ENCODE measurements at places on chromosomes 6 and 20.

- no peak for DNase-seq
Measured at GRCh38 chr6:136955123-136955522, 33.0 kb downstream of the SLC35D3 start.

DNA sequence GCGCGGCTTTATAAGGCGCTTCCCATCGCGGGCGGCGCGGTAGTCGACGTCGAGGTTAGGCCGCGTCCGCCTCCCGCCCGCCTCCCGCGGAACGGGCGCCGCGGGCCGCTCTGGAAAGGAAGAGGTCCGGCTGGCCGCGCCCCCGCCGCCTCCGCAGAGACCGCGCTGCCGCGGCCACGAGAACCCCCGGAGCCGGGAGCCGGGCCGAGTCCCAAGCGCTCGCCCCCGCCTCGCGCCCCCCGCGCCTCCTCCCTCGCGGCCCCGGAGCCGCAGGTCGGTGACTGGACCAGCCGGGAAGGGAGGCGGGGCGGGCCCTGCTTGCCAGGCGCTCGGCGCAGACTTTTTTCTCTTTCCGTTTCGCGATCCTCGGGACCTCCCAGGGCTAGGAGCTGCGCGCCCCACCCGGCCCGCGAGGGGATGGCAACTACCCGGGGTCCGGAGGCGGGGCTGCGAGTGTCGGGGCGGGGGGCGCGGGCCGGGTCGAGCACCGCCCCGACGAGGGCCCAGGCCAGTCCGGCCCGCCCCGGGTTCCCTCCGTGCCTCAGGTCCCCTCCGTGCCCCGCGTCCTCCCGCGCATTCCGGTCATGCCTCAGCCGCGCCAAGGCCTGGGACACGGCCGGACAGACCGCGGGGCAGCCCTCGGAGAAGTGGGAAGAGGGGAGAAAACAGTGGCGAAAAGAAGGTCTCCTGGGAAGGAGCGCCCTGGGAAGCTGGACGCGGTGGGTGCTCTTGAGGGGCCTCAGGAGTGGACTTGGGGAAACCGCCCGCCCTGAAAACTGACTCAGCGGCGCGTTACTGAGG lies 417 bp upstream of the PXDC1 start:
- DNase-seq, result no peak

- DNase-seq, result no peak
Measured at GRCh38 chr20:710780-711450, 35.3 kb upstream of the SCRT2 start.

DNA sequence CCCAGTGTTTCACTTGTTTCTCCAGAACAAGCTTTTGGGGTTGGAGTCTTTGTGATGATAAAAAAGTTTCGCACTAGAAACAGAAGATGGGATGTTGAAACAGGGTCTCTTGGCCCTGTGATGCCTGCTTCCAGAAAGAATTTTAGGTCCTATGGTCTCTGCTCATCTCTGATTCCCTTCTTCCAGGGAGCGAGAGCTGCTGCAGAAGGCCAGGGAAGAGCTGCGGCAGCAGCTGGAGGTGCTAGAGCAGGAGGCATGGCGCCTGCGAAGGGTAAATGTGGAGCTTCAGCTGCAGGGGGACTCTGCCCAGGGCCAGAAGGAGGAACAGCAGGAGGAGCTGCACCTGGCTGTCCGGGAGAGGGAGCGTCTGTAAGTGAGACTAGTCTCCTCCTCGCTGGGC lies 18.3 kb downstream of the CEP250 start:
- DNase-seq, result no peak

DNA sequence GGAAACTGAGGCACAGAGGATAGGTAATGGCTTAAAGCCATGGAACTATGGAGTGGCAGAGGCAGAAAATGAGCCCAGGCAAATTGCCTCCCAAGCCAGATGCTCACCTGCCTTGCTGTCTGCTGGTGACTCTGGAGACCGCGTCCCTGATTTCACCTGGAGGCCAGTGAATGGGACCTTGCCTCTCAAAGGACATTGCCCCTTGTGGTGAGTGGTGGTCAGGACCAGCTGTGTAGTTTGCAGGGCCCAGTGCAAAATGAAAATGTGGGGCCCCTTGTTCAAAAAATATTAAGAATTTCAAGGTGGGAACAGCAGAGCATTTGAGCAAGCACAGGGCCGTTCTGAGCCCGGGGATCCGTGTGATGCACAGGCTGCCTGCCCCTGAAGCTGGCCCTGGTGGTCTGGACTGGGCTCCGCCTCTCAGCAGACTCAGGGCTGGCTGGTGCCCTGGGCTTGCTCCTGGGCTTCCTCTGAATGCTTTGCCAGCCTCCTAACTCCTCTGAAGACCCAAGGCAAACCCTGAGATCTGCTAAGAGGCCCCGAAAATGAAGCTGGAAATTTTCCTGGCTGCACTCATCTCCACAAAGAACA lies 19.8 kb upstream of the KCNG1 start:
- DNase-seq, result no peak

- no peak for DNase-seq
Measured at GRCh38 chr20:61941721-61942405, 123.8 kb downstream of the TAF4 start.

DNA sequence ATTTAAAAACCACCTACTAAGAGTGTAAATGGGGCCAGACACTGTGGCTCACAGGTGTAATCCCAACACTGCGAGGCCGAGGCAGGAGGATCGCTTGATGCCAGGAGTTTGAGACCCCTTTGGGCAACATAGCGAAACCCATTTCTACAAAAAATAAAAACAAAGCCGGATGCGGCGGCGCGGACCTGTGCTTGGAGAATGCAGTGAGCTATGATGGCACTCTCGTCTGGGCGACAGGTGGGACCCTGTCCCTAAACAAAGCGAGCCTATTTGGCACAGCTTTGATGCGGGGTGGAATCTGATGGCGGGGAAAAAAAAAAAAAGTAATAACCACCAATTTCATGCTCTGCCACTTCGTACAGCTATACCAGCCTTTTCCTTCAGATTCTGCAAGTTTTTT lies 1.1 kb downstream of the TCP1 start:
- DNase-seq, result no peak

DNA sequence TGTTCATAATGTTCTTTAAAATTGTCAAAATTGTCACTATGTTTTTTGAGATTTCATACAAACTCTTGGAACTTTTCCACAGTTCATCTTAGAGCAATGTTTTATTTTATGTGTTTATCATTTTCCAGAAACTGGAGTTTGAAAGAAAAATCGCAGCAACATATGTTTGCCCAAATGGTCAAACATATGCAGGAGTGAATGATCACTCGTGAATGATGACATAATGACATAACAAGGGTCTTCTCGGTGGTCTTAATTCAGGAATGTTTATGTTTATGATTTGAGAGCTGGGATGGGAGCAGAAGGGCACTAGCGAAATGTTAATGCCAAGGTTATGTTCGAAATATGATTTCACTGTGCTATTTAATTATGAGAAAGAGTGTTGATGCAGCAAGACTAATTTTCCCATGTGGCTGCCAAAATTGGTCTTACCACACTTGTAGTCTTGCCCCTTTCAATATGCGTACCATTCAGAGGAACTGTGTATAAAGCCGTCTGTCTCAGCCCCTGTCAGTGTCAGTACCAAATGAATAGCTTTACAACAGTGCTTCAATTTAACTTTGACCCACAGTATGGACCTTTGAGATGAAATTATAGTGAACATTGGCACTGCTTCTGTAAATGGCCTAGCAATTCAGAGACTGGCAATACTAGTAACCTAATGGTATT lies 152.3 kb downstream of the CARMIL1 start:
- peak; percentile 18 for DNase-seq

GRCh38 chr6:24574809-24575208 lies 71.2 kb downstream of the KIAA0319 start:
- peak; percentile 63 for DNase-seq

DNA sequence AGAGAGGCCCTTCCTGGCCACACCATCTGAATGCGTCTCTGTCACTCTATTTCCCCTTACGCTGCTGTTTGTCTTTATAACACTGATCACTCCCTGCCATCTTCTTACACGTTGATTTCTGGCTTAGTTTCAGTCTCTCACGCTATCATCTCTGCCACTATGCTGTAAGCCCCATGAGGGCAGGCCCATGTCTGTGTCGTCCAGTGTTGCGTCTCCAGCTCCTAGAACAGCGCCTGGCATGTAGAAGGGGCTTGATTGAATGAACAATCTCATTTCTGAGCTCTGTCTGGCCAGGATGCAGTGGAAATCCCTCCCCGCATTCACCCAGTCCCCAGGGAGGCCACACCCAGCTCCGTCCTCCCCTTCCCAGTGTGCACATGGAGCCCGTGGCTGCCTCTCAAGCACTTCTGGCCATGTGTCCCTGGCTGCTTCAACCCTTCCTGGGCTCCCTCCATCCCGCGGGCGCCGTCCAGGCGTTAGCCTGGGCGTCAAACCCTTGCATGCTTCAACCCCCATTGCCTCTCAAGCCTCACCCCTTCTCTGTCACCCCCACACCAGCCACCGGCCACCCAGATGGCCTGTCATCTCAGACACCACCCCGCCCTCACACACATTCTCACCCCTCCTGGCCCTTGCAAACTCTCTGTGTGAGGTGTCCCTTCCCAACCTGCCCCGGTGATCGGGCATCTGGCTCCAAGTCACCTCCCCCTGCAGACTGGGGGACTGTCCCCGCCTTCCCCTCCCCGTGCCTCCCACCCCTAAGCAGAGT lies 71.1 kb downstream of the SRC start:
- no peak for DNase-seq

DNA sequence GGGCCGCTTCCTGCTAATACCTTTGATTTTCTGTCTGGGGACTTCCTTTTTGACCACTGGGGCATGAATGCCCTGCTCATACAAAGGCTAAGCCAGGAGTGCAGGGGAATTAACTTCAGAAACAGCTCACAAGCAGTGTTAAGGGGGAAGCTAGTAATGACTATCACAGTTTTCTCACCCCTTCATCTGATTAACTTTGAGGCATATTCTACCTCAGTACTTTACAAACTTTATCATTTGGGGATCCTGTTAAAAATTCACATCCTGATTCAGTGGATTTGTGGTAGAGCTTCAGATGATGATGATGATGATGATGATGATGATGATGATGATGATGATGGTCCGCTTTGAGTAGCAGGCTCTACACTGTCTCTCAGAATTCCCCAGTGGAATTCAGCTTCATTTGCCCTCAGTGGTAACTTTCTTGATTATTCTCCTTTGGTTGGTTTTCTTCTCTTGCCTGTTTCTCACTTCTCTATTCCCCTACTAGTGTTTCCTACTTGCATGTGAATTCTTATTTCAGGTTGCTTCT lies 78.4 kb upstream of the TMEM170B start:
- peak; percentile 78 for DNase-seq

DNA sequence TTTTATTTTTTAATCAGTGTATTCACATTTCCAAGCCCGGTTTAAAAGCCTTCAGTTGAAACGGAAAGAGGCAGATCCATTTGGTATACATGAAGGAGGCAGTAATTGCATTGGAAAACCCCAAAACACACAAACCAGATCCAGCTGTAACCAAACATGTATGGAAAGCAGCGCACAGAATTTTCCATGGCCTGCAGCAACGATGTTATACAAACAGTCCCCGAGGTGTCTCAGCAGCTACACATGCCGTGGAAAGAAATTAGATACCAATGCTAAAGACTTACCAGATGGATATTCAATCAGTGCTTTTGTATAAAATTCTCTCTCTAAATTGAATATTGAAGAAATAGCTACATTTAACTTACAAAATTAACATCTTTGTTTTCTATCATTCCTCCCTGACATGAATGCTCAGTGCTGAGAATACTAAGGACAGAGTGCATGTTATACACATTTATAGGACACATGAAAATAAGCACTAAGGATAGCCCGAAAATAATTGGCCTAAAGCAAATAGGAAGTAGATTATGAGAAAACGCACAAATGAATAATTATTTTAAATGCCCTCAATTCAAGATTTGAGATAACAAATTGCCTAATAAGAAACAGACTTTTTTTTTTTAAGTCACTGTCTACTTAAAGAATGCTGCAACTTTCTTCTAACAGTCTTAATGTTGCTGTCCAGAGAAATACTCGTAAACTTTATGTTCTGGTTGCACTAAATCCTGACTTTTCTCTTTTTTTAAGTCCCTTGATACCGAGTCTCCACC lies 713.1 kb downstream of the HDGFL1 start:
- no peak for DNase-seq

DNA sequence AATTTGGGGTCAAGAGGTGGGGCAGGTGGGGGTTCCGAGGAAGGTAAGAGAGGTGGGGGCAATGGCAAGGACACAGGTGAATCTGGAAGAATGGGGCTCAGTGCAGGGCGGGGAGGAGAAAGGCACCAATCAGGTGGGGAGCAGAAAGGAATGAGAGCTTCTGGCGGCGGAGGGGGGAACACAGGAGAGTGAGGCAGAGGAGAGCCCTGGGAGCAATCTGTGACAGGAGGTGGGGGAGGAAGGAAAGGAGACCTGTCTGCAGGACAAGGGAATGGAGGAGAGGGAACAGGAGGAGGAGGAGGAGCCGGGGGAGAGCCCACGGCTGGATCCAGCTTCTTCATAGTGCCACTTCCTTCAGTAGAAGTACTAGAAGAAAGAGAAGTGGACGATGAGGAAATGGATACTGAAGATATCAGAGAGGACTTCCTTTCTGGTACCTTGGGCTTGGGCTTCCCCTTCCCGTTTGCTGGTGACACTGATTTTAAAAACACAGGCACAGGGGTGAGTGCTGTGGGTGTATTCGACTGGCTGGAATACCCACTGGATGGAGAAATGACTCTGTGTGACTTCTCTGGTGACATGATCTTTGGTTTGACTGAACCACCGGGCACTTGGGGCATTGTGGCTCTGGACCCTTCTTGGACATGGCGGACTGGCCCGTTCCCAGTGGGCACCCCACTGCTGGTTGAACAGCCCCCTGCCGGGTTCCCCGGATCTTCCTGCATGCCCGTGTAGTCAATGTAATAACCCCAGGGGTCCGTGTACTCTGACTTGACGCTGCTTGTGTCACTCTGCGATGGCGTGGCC lies 27.4 kb downstream of the HEBP2 start:
- DNase-seq, result no peak

DNA sequence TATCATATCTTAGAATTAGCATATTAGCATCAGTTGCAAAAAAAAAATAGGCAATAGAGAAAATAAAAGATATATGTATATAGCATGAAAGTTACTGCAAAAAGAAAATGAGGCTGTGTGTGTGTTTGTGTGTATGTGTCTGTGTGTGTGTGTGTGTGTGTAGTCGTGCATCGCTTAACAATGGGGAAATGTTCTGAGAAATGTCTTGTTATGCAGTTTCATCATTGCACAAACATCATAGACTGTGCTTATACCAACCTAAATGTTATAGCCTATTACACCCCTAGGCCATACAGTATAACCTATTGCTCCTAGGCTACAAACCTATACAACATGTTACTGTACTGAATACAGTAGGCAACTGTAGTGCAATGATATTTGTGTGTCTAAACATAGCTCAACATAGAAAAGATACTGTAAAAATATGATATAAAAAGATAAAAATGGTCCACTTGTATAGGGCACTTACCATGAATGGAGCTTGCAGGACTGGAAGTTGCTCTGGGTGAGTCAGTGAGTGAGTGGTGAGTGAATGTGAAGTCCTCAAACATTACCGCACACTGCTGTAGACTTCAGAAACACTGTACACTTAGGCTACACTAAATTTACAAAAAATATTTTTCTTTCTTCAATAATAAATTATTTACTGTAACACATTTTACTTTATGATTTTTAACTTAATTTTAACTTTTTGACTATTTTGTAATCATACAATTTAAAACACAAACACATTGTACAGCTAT lies 805.1 kb downstream of the KIF16B start:
- DNase-seq, result no peak
